ENCODE measurements at places on chromosomes 7 and 10. TPM values are rescaled to one million over a fixed set of nuclear protein-coding genes. Genes with fewer than 3 reads are reported as not detected.

Gene PON1
- total RNA-seq: 0.66 TPM

DNA sequence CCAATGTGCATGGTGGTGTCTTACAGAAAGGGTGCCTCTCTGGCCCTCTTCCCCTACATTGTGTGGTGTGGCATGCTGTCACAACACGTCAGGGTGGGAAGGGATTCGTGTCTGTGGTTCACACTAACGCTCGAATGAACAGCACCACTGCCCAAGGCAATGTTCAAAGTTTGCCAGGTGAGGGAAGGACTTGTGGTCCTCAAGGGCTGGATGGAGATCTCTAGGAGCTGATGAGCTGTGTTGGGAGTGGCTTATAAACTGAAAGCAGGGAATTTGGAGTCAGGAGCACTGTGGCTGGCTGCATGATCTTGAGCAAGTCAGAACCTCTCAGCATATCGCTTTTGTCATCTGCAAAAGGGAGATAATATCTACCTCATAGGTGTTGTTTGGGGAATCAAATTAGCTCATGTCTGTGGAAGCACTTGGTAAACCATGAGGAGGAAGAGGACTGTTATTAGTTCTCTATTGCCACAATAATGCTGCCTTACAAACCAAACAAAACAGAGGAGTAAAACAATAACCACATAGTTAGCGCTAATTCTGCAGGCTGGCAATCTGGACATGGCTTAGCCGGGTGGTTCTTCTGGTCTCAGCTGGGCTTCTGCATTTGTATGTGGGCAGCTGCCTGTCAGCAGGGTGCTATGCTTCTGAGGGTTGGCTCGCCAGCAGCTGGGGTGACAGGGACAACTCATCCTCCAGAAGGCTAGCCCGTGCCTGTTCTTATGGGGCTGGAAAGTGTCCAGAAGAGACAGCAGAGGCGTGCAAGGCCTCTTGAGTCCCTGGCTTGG lies 22.9 kb upstream of the C10orf105 start:
- DNase-seq: no peak

DNA sequence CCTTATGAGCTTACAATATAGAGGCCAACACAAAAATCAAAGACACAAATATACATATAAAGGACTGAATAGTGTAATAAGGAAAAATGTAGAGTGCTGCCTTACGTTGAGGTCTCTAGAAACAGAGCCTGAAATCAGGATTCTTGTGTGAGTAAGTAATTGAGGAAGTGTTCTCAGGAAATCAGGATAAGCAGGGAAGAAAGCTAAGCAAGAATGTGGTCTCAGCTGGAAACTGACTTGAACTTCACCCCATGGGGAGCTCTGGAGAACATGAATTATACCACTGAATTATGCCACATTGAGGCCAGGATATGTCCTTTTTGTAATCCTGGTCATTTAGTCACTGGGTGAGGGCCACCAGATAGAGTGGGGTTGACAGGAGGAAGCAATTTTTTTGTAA lies 191.9 kb downstream of the ETV1 start:
- no peak for DNase-seq

- no peak for DNase-seq
Measured at GRCh38 chr7:86911659-86912058, 147.8 kb downstream of the ELAPOR2 start.

DNA sequence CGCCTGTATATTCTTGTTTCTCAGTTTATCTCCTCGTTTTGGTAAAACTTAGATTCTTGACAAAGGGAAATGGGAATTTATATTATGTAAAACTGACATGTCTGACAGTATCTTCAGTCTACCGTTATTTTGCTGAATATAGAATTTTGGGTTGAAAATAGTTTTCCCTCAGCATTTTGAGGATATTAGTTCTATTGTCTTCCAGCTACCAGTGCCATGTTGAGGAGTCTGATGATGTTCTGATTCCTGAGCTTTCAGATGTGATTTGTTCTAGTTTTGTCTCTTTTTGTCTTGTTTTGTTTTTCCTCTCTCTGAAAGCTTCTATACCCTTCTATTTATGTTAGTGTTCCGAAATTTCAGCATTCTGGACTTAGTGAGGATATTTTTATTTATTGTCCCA lies 8.0 kb upstream of the PRKAR2B start:
- no peak for DNase-seq

Gene PODXL
- 20.3 TPM for total RNA-seq

Gene WAPL
- 39.8 TPM for total RNA-seq

DNA sequence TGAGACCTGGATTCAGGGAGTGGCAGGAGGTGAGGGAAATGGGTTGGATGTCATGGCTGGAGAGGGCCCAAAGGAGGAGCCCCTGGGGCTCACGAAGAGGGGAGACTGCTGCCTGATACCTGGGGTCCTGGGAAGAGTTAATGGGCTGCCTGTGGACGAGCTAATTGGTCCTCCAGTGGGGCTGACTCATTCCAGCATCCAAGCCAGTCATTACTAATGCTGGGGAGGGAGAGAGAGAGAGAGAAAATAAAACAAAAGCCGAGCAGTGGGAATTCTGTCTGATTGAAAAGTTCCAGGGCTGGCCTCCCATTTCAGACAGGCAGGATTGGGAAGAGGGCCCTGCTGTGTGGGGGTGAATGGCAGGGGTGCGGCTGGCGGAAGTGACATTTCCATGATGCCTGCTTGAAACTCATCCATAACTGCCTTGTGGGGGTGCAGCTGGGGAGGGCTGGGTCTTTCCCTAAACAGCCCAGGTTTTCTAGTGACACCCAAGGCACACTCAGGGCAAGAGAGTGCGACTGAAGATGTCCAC lies 297.8 kb downstream of the RPS24 start:
- DNase-seq: no peak

DNA sequence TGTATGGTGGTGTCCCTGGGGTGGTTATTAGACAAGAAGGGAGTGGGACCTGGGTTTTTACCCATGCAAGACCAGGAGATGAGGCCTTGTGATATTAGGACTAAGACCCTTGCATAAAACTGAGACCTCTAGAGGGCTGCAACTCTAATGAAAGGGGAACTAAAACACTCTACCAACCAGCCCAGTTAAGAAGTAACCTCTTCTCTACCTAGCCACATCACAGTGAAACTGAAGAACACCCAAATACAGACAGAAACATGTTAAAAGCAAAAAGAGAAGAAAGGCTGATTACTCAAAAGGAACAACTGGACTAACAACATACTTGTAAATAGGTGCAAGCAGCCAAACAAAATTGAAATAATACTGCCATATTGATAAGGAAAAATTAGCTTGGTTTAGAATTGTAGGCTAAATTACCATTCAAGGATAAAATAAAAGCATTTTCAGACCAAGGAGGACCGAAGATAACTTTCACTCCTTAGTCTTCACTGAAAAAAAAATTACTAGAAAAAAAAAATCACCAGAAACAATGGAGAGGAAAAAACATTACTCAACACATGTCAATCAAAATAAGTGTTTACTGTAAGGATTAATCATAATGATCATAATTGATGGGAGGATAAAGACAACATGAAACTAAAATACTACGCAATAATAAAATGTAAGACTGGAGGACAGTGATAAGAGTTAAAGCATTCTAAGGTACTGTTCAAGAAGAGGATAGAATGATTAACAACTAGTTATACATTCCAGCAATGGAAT lies 27.6 kb downstream of the ERLIN1 start:
- DNase-seq: no peak

DNA sequence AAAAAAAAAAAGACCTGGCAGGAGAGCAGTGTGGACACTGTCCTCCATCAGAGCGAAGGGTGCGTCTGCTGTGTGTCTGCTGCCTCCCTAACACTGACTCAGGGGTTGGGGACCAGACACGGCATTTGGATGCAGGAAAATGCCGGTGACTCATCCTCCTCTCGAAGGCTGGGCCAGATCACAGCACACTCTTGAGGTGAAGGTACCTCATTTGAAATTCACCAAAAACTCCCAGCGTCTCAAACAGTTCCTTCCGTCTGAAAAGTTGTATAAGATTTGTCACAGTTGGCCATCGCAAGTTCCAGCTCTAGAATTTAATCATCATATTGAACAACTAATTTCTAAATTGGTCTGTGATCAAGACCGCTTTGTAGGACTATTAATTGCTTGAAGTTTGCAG lies 118.1 kb upstream of the LYZL2 start:
- no peak for DNase-seq

GRCh38 chr7:4845740-4846142 lies 16.1 kb downstream of the PAPOLB start:
- no peak for DNase-seq

Gene GIMAP6
- 28.2 TPM for total RNA-seq

- DNase-seq: no peak
Measured at GRCh38 chr10:97329766-97330165, 4.8 kb downstream of the FRAT2 start.
